CD4-positive, alpha-beta T cell treated with Interleukin-2 at 100 ng/mL for 4 hours (primary cell): ENCODE measurements at places on chromosomes 11 and 22.

- no peak for DNase-seq
These were observed 29.6 kb downstream of the TMEM184B start for GRCh38 chr22:38243007-38243765.

- DNase-seq, result no peak
These were observed 54.6 kb downstream of the SLC36A4 start for GRCh38 chr11:93143186-93143585.

- no peak for DNase-seq
These were observed 32.2 kb downstream of the MMP20 start for GRCh38 chr11:102592634-102593581.

GRCh38 chr11:64251016-64251752 is at the start of gene PLCB3:
PLCB3 (plus strand) TSS chr11:64251530; CDS start chr11:64251650, 120 bp downstream.
- DNase-seq, result peak; percentile 60

DNA sequence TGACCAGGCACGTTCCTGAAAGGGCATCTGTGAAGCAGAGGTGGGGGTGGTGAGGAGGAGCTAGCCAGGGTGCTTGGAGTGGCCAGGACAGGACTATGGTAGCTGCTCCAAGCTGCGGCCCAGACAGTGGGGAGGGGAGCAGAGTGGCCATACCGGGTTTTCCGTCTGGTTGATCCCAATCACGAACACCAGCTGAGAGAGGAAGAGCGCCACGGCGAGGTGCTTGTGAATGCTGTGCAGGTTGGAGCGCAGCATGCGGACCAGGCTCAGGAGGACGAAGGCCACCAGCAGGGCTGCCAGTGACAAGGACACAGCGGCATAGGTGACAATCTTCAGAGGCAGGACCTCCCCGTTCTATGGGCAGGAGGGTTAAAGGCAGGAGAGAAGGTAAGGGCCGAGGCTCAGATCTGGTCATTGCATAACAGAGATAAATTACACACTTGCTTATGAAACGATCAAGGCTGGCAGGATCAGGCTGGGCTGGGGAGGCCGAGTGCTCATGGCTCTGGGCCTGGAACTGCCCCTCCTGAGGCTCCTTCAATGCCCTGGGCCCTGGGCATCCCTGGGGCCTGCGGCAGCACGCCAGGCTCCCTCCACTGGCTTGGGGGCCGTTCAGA is 41.5 kb downstream of the TRMU start:
- no peak for DNase-seq

- no peak for DNase-seq
These were observed 90.9 kb downstream of the CTTN start for GRCh38 chr11:70489276-70489675.

- DNase-seq, result no peak
These were observed 10.5 kb downstream of the ARHGEF17 start for GRCh38 chr11:73318501-73319011.

GRCh38 chr22:30626413-30626812 is 9.2 kb upstream of the SLC35E4 start:
- no peak for DNase-seq

DNA sequence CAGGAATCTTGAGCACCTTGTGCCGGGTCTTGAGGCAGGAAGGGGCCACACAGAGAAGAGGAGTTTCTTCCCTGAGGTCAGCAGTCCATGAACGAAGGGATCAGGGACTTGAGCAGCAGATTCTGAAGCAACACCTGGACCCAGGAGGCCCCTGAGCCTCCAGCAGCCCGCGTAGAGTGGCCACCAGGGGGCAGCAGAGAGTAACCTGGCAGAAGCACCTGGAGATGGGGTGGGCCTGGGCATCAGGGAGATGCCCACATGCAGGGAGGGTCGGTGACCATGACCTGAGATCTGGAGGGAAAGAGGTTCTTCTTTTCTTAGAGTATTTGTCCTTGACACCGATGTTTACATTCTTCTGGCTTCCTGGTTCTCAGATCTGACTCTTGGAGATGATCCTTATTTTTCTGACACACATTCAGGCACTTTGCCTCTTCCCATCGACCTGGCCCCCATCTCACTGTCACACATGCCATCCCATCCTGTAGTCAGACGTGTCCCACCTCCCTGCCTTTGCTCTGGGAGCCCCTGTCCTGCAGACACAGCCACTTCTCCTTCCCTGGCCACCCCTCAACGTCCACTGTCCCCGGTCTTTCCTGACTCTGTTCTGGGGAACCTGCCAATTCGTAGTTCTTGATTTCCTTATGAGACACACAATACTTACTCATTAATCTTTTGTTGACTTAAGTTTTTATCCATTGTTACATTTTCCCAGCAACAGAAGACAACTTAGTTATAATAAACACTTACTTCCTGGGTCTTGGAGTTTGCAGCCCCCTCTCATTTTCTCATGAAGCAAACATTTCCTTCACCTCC is 66.5 kb downstream of the GGTLC2 start:
- peak; percentile 73 for DNase-seq

DNA sequence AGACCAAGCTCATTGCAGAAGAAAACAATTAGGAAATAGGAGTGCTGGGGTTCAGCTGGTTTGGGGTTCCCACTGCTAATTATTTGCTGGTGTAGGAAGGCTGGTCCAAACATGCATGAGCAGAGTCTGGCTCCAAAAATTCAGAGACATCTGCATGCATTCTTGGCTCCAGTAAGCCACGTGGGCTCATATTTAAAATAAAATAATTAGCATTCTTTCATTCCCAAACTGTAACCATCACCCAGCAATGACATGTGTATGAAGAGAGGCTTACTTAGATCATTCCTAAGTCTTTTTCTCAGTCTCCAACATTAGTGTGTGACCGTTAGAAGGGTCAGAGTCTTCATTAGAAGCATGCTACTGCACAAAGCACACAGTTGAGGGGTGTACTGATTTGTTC is 58.4 kb downstream of the EFCAB6 start:
- no peak for DNase-seq

- no peak for DNase-seq
These were observed 6.1 kb downstream of the P2RY2 start for GRCh38 chr11:73223998-73224730.

DNA sequence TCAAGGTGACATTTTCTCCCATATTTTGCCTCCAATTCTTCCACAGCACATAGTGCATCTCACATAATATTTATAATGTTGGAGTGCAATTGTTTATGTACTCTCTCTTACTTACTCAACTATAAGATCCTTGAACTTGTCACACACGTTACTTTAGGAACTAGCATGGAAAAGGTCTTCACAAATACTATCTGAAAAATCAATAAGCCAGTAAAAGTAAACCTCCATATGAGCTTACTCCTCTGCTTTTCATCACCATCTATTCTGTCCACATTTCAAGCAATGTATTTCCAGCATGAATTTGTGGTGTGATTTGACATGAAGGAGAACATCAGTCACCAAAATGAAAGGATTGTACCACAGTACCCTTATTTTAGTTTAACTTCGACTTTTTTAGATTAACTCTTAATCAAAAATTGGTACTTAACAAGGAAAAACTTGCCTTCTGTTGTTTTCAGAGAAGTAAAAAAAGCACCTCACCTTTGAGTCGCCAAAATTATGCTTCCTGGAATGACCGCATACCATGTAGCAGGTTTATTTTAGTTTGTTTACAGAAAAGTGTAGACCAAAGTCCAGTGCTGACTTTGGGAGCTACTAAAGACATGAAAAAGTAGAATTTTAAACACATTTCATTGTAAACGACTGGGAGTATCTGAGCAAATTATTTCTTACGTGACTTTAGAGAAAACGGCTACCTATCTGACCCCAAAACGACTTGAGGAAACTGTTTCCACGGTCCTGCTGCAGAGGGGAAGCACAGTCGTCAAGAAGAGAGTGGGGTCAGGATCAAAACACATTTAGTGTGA is at the start of gene SLC22A9:
Gene SLC22A9, plus strand, starts transcription at position 621 of the 806 bp plus-strand sequence. CDS start 272 bp downstream, outside the sequence.
- DNase-seq, result no peak

DNA sequence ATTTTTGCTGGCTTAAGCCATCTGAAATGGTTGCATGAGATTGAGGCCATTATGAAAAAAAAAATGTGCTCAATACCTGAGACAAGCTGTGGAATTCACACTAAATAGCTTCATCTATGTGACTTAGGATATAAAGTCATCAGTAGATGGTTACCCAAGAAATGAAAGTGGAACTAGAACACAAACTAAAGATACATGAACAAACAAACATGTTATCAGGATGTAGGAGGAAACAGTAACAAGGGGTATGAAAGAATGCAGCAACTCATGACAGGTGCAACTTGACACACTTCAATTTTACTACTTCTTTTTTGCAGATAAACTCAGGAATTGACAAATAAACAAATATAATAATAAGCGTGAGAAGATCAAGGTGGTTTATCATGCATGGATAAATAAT is 155.0 kb downstream of the WT1 start:
- DNase-seq, result no peak

- DNase-seq, result no peak
These were observed 7.2 kb upstream of the IL18BP start for GRCh38 chr11:71991494-71991893.

DNA sequence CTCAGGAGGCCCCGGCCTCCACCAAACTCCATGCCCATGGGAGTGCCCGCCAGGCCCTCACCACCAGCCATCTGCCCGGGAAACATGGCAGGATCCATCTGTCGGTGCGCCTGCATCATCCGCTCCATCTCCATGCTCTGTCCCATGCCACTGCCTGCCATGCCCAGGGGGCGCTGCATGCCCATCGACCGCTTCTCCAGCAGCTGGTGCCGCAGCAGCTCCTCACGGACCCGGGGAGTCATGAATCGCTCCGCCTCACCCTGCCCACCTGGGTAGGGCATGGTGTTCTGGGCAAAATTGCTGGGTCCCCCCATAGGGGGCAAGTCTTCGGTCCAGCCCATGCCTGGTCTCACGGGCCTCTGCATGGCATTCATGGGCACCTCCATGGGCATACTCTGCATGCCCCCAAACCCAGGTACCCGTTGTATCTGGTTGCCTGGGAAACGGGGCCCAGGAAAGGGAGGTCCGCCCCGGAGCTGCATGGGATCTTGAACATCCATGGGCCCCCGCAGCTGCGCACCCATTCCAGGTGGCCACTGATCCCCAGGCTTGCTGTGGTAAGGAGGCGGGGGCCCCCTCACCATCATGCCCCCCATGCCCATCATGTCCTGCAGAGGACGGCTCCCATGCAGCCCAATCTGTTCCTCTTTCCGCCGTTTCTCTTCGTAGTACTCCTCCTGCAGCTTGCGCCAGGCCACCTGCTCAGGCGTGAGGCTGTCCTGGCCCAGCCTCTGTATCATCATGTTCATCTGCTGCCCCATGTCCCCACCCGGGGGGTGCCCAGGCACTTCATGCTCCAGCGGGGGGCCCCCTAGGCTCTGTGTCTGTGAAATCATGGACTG is 18.0 kb downstream of the CXCR5 start:
- DNase-seq, result no peak

DNA sequence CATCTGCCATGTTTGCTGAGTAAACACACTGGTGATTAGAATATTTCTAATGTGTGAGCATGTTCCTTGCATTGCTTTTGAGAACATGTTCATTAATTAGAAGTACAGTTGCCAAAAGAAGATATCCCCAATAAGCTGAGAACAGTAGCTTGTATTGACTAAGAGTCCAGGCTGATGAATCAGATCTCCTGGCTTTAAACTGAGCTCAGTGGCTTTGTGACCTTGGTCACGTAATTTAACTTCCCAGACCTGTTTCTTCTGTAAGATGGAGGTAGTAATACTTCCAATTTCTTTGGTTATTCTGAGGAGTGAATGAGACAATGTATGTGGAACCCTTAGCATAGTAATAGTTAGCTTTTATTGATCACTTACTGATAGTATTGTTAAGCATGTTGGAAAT is 61.9 kb downstream of the CYB5R2 start:
- no peak for DNase-seq

DNA sequence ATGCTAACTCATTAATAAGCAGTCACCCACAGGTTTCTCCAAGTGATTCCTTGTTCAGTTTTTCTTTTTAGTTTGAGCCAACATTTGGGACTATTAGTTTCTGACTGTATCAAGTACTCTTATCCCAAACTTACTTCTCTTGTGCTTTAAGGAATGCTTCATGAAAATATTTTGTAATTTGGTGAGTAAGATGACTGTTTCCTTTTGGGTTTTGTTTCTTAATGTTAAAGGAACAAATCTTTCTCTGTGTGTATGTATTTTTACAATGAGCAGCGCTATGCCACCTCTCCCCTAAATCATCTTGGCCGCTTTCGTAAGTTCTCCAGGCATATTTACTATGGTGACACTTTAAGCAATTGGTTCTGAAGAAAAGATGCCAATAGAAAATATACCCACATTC is 72.4 kb downstream of the LDLRAD3 start:
- no peak for DNase-seq

- no peak for DNase-seq
These were observed 29.8 kb upstream of the PLET1 start for GRCh38 chr11:112290493-112290850.

- DNase-seq, result no peak
These were observed 8.9 kb downstream of the TTC28 start for GRCh38 chr22:28670756-28671155.

DNA sequence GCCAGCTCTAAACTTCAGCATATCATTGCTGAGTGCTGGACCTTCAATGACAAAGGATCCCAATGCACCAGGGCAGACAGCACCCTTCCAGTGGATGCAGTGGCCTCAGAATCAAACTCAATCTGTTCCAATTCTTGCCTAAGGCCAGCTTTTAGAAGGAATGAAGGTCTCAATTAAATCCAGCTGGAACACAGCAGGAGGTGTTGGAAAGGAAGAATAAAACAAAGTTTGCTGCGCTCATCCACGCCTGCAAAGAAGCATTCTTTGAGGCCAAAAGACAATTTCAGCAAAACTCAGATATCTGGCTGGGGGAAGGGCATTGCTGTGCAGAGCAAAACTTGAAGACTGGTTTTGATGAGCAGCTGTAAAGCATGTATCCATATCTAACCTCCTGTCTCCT is 120.7 kb downstream of the CCDC81 start:
- DNase-seq, result no peak

DNA sequence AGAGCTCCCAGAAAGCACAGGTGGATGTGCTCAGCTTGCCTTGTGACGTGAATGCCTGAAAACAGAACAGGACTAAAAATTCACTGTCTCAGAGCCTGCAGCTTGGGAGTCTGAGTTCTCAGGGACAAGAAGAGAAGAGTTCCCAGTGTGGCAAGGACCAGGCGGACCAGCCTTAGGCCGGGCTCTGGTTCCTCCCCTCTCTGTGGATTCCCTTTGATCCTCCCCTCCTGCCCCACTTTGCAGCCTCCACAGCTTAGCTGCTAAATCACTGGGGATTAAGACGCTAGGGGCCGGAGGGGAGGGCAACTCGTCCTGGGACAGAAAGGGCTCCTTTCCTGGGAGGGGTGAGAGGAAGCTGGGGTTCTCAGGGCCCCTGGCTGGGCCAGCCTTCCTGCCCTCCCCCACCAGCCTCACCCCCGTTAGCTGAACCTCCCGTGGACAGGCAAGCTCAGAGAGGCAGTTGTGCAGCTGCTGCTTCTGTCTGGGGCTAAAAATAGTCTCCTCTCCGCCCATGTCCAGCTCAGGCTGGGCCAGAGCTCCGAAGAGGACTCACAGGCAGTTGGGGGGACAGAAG is 29.9 kb upstream of the JAM3 start:
- no peak for DNase-seq
